ENCODE measurements at places on chromosomes 5 and 9.

DNA sequence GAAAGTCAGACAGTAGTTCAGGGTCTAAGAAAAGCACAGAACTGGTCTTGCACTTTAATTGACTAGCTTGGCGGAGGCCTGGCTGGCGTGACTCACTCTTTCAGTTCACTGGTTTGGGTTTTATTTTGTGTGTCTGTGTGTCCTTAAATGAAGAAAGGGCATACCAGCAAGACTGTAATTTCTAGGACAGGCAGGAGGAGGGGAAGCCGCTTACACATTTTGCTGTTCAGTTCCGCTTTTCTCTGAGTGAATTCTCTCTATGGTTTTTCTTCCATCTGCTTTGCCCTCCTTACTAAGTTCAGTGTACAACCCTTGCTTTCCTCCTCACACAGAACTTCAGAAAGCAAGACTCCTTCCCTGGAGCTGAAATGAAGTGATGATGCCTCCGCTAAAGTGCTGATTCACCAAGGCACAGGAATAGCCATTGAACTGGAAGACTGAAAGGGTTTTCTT is 150.8 kb downstream of the MEF2C start:
- DNase-seq = no peak

DNA sequence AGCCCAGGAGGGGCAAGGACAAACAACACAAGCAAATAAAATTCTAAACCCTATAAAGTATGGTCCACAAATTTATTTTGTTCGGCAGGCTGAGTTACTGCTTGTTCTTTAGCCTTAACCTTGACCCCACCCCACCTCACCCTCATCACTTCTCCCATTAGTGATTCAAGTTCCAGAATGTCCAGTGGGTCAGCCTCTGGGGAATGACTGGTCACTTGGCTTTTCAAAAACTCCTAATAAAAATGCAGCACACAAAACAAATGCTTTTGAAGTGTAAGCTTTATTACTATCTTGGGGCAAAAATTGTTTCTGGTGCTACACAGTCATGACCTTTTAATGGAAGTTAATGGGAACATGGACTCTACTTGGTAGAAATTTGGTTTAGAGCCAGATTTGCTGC is 142.1 kb downstream of the MPDZ start:
- no peak for DNase-seq

- peak; percentile 71 for DNase-seq
These were observed 915 bp downstream of the ZFAND5 start for GRCh38 chr9:72363908-72364678.

DNA sequence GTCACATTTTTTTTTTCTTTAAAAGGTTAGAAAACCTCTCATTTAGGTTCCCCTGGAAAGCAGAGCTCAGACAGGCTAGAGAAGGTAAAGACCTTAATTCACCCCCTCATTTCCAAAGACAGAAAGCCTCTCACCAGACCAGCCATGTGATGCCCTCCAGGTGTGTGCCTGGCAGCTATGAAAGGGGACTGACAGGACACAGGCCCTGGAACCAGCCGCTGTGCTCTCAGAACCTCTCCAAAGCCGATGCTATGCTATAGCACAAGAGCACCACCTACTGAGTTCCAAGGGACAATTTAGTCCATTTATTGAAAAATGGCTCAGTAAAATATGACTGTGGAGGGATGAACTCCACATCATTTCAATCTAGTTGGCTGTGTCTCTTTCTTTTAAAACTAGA is 48.8 kb downstream of the FANCC start:
- DNase-seq = no peak

GRCh38 chr5:71586052-71586940 is 844 bp upstream of the MCCC2 start:
- no peak for DNase-seq

GRCh38 chr5:171308453-171309275 is at the start of gene TLX3:
TSS of gene TLX3 (plus strand) at chr5:171309248. CDS start at chr5:171309366, 118 bp downstream.
- no peak for DNase-seq

DNA sequence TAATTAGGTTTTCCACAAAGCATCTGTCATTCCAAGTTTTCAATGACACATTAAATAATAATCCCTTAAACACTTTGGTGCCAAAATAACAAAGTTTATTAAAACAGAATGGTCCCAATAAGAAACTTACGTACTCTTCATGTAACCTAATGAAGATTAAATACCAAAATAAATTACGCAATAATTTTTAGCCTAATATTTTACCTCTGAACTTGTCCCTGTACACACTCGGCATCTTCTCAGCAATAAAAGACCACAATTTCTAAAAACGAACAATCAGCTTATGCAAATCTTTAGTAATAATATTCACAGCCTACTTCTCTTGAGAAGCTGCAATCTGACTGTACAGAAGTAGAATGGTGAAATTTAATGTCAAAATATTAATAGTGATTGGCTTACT is 163.6 kb downstream of the ZDHHC21 start:
- no peak for DNase-seq

DNA sequence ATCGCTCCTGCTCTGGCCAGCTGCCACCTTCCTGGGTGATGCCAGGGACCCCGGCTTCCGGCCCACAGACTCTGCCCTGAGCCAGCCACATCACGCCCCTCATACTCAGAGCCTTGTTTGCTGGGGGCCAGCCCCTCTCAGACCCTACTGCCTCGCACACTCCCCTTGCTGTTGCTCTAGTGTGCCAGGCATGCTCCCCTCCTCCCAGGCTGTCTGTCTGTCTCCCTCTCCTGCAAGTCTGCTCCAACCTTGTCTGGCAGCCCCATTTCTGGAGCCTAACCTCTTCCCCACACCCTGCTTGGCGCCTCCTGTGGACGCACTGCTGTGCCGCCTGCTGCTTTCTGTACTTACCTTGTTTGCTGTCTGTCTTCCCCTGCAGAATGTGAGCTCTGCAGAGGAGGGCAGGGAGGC is 184.7 kb downstream of the HSPA4 start:
- no peak for DNase-seq

DNA sequence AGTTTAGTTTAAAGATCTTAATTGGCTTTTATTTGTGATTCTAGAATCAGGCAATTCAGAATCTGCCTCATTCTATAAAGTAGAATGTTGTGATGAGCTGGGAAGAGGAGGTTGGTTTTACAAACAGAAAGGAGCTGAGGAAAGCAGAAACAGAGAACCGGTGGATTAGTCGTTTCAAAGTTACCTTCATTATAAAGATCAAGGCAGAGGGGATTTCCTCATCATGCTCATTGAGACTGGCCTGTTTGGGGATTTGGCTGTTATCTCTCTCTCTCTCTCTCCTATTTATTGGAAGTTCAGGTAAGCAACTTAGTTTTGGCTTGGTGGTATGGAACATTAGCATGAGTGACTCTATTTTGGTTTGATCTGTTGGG is 134.0 kb downstream of the GCNT1 start:
- no peak for DNase-seq

- DNase-seq = no peak
These were observed 207.3 kb downstream of the SAXO1 start for GRCh38 chr9:18825656-18826170.

GRCh38 chr9:128588581-128589233 is 36.3 kb downstream of the SPTAN1 start:
- DNase-seq = no peak

DNA sequence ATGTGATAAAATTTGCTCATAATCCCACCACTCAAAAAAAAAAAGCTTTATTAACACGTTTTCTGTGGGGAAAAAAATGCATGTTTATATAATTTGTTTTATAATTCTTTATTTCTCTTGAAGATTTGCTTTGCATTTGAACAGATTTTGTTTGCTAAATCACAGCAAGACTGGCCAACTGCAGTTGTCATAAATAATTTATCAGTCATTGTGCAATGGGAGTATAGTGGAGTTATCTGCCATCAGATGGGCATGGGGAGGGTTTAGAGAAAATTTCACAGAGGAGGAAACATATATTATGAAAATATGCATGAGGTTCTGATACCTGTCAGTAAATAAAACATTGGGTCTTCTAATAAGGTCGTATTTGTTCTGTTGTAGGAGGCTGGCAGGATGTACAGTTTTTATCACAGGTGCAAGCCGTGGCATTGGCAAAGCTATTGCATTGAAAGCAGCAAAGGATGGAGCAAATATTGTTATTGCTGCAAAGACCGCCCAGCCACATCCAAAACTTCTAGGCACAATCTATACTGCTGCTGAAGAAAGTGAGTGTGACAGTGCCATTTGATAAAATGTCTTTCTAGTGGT is 23.8 kb downstream of the HSDL2 start:
- no peak for DNase-seq

DNA sequence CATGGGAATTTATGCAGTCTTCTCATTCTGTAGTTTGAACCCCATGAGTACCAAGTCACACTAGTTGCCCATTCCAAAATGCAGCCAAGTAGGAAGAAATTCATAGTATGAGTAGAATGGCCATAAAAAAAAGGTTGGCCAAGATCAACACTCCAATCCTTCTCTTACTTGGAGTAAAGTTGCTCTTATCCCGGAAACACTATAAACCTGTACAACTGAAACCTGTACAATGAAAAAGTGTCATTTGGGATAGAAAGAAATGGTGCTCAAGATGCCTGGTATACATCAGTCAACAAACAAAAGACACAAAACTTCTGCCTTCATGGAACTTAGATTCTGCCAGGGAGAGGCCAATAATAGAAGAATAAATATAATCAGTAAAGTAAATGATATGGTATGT is 325.0 kb downstream of the NFIB start:
- no peak for DNase-seq

- no peak for DNase-seq
These were observed 13.3 kb upstream of the RNF130 start for GRCh38 chr5:180084638-180085561.

DNA sequence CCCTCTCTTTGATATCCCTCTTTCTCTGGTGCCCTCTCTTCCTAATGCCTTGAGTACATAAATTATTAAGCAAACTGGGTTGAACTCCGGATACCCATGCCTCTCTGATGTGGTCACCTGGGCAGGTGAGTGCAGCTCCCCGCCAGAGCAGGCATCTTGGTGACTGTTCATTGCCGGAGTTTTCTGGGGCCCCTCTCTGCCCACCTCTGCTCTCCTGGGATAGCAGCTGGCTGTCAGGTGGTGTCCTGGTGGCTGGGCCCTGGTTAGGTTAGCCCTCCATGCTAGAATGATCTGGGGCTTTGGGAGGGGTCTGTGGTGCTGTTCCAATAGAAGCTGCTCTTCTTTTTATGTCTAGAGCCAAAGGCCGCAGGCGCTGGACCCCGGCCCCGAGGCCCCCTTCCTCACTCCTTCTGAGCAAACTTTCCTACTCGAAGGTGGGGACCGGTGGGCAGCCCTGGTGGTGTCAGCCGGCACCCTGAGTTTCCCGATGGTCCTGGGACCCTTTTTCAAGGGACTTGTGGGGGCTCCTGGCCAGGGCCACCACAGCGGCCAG is 4.9 kb upstream of the SCGB3A1 start:
- no peak for DNase-seq

DNA sequence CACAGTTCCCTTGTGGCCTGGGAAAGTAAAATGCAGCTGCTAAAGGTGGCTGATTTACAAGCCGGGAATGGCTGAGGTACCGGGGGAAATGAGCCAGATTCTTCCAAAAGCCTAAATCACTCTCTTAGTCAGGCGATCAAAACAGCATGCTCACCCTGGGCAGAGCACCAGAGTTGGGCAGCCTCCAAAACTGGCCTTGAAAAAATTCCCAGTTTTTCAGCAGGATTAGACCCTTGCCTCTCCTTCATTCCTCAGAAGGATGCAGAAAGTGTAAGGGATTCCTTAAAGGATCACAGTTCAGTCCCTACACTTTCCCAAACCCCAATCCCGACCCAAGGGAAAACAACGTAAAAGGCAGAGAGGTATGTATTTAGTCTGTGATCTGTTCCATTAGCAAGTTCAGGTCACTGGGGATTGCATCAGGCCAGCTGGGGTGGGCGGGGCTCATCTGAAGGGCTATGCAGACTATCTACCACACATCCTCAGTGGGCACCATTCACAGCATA is 16.9 kb downstream of the TMEM174 start:
- no peak for DNase-seq

DNA sequence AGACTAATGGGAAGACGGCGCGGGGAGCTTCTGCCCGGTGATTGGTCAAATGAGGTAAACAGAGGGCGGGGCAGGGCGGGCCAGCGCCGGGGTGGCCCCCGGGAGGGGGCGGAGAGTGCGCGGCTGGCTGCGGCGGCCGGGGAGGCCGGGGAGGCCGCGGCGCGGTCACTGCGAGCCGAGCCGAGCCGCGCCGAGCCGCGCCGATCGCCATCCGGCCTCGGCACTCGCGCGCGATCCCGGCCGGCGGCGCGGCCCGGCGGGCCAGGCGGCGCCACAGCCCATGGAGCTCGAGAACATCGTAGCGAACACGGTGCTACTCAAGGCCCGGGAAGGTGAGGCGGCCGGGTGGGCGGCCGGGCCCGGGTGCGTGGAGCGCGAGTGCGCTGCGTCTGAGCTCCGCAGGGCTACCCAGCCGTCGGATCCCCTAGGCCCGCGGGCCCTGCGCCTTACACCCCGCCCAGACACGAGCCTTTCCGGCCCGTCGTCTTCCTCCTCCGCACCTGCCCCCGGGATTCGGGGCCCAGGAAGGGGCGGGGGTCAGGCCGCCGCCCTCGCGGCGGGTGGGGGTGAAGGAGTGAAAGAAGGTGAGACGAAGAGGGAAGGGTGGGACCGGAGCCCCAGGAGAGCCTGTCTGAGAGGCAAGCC is at the start of gene GRK6:
Gene GRK6, plus strand, starts transcription at position 111 of the 645 bp plus-strand sequence. Its CDS starts 170 bp downstream, at position 281.
- peak; percentile 66 for DNase-seq

- DNase-seq = no peak
These were observed 70.7 kb downstream of the MSX2 start for GRCh38 chr5:174794931-174795672.

GRCh38 chr9:61665829-61666228 is 476.0 kb downstream of the SPATA31A7 start:
- DNase-seq = no peak

DNA sequence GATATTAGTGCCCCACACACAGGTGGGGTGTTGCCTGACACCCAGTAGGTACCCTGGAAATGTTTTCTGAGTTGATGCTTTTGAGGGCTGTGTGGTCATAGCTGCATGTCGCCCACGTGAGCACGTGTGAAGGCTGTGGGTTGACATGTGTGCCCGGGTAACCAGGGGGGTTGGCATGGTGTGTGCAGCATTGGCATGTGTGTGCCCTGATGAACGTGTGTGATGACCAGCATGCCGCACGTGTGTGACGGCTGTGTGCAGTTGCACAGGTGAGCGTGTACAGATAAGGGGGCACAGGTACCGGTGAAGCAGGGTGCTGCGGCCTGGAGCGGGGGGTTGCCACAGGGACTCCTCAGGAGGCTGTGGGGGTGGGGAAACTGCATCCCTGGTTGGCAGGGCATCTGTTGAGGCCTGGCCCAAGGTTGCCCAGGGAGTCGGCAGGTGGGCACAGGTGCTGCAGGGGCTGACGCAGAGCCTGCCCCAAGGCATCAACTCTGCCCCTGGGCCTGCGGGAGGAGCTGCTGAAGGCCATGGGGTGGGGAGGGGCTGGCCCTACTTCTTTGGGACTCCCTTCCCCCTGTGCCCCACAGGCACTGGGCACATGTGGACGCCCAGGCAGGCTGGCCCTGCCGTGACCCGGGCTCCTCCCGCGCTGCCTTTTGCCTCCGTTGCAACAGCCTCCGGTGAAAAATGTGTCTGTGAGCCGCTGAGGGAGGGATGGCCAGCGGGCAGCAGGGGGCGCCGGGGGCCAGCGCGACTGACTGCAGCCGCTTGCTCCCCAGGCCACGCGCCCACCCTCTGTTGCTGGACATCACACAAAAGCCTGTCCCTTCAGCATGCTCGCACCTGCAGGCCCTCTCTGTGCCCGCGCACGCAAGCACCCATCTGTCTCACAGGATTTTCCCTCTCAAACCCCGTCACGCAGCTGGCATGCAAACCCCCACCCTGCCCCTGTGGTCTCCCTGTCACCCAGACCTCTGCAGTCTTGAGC is 2.2 kb downstream of the UNC5A start:
- no peak for DNase-seq

- DNase-seq = no peak
These were observed 466.2 kb downstream of the ENC1 start for GRCh38 chr5:74174366-74174765.

All from stimulated activated CD4-positive, alpha-beta T cell treated with anti-CD3 and anti-CD28 coated beads, Interleukin-2, amount 100 ng/mL, for 24 hours (primary cell).